ENCODE measurements at places on chromosomes 7 and 10.
A peak's percentile ranks its signal among the peaks of the same experiment; 100 is the strongest.

DNA sequence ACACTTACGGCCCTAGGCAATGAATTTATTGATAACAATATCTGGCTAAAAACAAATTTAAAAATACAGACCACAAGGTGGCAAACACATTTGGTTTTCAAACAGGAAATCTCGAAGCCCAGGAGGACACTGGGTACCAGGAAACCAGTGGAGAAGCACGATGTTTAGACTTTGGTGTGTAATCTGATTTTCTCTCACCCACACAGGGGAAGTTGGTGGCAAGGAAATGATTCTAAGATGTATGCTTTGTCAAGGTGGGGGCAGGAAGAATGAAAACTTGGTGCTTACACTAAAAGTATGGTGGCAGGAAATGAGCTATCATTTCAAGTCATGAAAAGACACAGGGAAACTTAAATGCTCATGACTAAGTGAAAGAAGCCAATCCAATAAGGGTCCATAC lies 113.2 kb upstream of the ANKRD1 start:
- no peak for DNase-seq

DNA sequence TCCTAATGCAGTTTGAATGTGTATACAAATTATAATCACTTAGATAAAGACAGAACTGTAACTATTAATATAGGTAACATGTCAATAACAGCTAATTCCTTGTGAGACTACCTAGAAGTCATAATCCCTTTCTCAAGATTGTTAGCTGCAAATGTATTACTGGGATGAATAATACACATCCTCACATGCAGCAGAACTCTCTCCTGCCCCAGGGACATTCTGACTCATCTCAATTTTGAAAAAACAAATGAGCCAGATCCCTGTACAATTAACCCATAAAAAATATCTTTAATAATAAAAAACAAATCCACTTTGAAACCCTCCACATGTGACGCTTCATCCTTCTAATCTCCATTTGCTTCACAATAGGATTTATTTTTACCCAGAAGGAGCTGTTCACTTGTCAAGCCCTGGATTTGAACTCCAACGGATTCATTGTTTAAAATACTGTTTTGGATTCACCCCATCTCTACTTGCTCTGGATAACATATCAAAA lies 428.4 kb upstream of the TEX47 start:
- DNase-seq = no peak

DNA sequence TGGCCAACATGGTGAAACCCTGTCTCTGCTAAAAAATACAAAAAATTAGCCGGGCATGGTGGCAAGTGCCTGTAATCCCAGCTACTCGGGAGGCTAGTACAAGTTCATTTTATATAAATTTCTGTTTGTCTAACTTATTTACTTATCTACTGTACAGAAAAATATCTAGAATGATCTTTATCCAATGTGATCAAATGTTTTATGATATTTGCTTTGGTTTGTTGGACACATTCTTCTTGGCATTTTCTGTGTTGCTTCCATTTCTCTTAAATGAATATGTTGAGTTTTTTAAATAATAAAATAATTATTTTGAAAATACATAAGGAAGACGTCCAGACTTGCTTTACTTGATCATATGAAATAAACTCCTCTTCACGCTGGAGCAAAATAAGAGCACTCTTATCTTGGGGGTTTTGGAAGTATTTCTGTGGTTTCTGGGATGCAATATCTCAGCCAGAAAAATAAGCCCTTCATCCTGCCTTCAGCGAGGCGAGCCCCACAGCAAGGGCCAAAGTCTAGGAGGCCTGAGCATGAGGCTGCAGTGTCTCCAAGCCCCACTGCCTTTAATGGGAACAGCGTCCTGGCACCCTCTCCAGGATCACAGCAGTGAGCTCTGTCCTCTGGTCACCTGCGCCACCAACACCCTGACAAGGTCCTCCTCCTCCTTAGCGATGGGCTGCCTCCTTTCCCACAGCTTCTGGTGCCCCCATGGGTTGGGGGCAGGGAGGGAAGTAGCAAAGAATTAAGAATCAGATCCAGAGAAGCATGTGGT lies 480.2 kb downstream of the KCNMA1 start:
- no peak for DNase-seq

- no peak for DNase-seq
These were observed 60.0 kb downstream of the MINDY4 start for GRCh38 chr7:30831227-30831626.

DNA sequence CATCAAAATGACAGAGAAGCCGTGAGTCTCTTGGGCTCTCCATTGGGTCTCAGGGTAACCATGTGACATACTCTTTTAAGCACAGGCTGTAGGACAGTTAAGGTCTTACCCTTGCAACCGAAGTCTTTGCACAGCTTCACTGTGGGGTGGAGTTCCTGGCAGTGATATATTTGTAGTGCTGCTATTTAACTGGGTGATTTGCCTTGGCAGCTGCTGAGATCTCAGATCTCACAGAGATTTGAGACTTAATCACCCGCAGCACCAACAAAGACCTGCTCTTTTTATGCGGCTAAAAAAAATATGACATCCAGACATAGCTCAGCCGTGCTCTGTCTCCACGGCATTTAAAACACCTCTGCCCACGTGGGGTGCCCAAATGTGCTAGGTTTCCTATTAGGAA lies 63.4 kb upstream of the NPTX2 start:
- DNase-seq = no peak

- peak; percentile 41 for DNase-seq
These were observed 44.9 kb downstream of the BAMBI start for GRCh38 chr10:28722065-28722803.

GRCh38 chr7:63925262-63925625 lies 73.4 kb upstream of the ZNF722 start:
- no peak for DNase-seq

- DNase-seq = no peak
These were observed 83.9 kb upstream of the UNC5B start for GRCh38 chr10:71128311-71128980.

GRCh38 chr7:138974675-138975292 lies 6.4 kb downstream of the KIAA1549 start:
- no peak for DNase-seq

DNA sequence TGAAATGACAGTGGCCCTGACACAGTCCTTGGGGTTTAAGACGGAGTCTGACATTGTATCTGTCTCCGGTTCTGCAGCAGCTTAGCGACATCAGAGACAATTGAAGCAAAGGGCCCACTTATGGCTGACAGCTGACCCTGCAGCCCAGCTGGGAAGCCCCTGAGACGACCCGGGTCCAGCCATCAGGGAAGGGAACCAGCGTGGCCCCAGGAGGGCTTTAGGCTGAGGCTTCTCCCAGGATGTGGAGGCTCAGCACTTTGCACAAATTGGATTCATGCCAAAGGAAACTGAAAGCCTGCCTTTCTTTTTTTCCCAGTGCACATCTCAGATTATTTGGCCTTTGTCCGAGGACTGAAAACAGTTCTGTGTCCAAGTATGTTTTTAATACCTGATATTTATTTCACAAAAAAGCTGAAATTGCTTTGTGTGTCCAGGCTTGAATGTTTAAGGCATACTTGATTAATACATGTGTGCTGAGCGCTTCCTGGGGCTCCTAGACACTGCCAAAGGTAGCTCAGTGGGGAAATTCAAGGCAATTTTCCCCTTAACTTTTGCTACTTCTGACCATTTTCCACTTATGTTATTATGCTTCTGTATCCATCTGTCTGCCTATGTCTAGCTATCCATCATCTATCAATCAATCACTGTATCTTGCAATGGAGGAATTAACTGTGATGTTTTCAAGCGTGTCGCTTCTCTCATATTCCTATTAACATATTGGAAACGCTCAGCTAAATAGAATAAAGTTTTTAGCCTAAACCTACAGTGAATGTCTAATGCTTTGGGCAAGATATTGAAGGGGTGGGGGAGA lies 34.8 kb downstream of the KLF6 start:
- no peak for DNase-seq

DNA sequence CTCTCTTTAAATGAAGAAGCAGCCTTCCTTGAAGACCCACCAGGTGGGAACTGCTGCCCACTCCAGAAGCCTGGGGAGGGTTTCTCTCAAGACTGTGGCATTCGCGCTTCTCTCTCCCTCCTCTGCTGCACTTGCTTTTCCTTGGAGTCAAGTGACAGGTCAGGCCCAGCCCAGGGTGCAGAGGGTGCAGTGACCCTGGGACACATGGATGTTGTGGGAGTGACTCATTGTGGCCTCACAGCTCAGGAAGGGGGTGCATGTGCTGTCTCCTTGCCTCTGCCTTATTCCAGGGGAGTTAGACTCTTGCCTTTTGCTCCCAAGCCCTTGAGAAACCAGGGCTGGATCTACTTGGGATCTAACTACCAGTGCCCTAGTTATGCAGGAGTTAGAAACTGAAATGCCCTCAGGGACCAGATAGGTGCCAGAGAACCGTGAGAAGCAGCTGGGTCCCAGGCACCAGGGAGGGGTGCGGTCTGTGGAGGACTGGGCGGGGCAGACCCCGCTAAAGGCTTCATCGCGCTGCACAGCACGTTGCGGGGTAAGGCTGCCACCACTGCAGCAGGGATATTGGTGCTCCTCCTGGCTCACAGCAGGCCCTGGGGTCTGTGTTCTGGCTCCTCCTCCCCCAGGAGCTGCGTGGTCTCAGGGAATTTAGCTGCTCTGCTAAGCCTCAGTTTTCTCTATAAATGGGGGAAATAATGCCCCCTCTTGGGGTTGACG lies 11.4 kb downstream of the FAM241B start:
- no peak for DNase-seq

DNA sequence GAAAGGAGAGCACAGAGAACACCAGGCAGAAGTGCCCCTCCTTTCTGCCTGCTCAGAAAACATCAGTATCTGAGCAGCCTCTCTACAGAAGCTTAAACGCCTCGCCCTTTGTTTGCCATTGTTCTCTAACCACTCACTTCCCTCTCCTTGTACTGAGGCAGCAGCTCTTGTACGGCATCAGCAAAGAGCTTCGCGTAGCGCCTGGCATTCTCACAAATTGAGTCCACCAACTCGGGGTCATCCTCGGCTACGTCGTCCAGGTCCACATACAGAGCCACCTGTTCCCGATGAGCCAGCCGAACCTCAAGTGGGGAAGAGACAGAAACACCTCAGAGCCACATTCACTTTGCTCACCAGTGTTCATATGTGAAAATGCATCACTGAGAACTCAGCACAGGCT lies 1.7 kb downstream of the MCM7 start:
- DNase-seq = no peak

DNA sequence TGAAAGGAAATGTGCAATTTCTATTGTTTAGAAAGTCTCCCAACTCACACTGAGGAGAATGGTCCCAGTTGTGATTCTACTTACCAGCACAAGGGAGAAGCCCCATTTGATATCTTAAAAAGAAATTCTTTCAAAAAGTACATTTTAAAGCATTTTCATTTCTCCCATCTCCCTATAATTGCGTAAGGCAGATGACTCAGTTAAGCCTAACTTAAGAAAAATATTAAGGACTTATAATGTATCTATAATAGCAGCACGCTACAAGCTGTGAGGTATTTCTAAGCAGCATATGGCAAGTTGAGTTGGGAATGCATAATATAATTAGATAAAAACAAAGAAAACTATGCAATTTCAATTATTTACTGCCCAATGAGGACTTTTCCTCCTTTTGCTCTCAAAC lies 8.5 kb upstream of the NRCAM start:
- DNase-seq = no peak

GRCh38 chr7:47792521-47793121 lies 155.6 kb downstream of the PKD1L1 start:
- no peak for DNase-seq

GRCh38 chr7:2012044-2012900 lies 220.5 kb downstream of the MAD1L1 start:
- no peak for DNase-seq

GRCh38 chr10:110349386-110349785 lies 44.7 kb upstream of the SMNDC1 start:
- DNase-seq = no peak

GRCh38 chr7:150793569-150794238 lies 6.5 kb downstream of the TMEM176B start:
- DNase-seq = no peak

DNA sequence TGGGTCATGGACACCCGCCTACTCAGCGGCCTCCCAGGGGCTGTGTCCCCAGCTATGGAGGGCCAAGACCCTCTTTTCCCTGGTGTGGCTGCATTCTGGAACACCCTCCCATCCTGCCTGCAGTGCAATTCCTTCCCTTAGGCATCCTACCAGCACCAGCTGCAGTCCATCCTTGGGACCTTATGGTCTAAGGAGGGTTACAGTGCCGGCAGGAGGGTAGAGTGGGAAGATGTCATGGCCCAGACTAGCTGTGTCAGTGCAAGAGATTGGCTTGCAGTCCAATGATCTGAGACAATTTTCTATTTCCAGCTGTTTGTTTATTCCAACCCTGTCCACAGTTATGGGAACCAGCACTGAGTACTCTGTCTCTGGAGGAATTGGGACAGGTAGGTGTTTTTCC lies 92.4 kb downstream of the WDFY4 start:
- DNase-seq = no peak

GRCh38 chr7:80124526-80125264 lies 9.9 kb upstream of the GNAI1 start:
- DNase-seq = no peak

GRCh38 chr7:67758551-67758950 lies 761.9 kb downstream of the TYW1 start:
- DNase-seq = no peak

DNA sequence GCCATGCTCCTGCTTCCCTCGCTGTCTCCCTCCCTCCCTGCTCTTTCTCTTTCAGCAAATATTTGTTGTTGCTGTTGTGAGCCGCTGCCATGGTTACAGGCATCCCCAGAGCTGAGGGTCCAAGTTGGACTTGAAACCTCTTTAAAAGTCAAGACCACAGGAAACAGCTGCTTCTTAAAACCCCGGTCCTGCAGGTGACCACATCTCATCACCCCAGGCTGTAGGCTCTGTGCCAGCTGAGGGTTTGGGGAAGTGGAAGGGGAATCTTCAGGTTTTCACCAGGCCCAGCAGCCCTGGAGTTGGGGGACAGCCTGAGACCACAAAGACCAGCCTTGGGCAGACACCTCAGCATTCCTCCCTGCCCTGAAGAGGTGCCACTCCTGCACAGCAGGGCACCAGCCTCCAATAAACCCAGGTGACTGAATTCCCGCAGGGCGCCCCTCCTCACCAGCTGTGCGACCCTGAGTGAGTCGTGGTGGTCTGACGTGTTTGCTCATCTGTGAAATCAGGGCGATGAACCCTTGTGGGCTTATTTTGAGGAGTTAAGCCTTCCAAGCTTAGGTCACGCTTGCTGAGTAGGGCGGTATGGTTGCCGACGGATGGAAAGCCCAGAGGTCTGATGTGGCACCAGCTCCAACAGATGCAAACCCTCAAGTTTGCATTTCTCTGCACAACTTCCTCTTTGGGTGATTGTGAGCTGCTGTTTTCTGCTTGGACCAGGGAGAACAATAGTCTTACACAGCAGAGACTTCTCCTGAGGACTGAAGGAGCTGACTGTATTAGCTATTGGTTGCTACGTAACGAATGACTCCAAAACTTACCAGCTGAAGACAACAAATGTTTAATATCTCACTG lies 24.8 kb downstream of the NPTX2 start:
- DNase-seq = no peak

Data from AG08396 (cell line).